ENCODE measurements at places on chromosomes 5 and 9.

GRCh38 chr5:41955432-41956024 is 30.4 kb downstream of the FBXO4 start:
- no peak for DNase-seq

- DNase-seq = no peak
Measured at GRCh38 chr9:124726886-124727285, 44.2 kb downstream of the NR6A1 start.

GRCh38 chr5:9456435-9457042 is 89.3 kb downstream of the SEMA5A start:
- DNase-seq = peak; percentile 89

GRCh38 chr5:78912811-78913210 is 72.3 kb downstream of the ARSB start:
- no peak for DNase-seq

GRCh38 chr5:61319388-61320146 is 12.5 kb upstream of the ZSWIM6 start:
- DNase-seq = no peak

DNA sequence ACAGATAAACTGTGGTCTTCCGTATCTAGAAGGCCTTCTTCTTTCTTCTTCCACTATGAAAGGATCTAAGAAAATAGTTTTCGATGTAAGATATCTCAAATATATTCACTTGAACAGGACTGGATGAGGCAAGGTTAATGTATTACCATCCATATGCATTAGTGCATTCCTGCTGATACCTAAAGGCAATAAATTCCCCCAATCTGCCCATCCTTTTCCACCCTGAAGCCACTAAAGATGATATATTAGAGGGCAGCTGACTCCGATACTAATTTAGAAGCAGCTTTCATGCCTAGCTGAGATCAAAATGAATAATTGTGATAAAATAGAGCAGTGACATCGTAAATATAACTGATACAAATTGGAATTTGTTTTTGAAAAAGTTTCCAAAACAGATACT is 63.3 kb downstream of the DEPDC1B start:
- no peak for DNase-seq

DNA sequence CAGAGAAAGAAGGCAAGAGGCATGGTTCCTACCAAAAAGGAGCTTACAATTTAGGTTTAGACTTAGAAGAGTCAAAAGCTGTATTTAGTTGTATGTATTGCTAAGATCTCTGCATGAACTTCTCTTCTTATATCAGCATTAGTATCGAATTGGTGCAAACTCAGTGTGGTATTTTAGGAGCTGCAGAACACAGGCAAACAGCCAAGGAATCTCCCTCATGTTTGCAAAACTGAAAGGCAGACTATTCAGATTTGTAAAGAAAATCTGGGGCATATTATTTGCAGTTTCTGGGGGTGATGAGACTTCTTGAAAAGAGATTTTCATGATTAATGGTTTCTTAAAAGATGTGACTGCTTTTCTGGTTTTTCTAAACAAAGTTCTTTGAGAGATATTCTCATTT is 252.7 kb downstream of the CEMIP2 start:
- peak; percentile 2 for DNase-seq

DNA sequence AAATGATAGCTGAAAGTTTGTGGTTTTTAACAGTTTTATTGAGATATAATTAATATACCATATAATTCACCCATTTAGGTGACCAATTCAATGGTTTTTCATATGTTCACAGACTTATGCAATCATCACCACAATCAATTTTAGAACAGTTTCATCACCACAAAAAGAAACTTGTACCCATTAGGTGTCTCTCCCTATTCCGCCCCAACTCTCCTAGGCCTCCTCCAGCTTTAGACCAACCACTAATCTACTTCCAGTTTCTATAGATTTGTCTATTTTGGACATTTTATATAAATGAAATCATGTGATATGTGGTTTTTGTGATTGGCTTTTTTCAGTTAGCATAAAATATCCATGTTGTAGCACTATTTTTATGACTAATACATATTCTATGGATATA is 38.6 kb downstream of the YTHDC2 start:
- no peak for DNase-seq

- DNase-seq = peak; percentile 29
Measured at GRCh38 chr5:13957032-13957645, 12.7 kb upstream of the DNAH5 start.

DNA sequence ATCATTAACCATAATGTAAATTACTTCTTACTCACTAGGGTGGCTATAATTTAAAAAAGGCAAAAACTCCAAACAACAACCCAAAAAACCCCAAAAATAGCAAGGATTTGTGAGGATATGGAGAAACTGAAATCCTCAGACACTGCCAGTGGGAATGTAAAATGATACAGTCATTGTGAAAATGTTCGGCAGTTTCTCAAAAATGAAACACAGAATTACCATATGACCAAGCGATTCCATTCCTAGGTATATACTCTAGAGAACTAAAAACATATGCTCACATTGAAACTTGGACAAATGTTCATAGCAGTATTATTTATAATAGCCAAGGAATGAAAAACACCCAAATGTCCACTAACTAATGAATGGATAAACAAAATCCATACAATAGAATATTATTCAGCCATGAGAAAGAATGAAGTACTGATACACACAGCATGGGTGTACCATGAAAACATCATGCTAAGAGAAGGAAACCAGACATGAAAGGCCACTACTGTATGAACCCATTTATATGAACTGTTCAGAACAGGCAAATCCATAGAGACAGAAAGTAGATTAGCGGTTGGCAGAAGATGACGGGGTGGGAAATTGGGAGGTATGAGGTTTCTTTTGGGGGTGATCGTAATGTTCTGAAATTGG is 119.1 kb downstream of the MAPKAP1 start:
- DNase-seq = no peak

- no peak for DNase-seq
Measured at GRCh38 chr9:34693560-34693959, 2.5 kb upstream of the CCL19 start.

GRCh38 chr5:79736528-79737514 is 47.2 kb downstream of the CMYA5 start:
- DNase-seq = no peak

GRCh38 chr9:89080193-89080592 is 88.9 kb downstream of the S1PR3 start:
- no peak for DNase-seq

DNA sequence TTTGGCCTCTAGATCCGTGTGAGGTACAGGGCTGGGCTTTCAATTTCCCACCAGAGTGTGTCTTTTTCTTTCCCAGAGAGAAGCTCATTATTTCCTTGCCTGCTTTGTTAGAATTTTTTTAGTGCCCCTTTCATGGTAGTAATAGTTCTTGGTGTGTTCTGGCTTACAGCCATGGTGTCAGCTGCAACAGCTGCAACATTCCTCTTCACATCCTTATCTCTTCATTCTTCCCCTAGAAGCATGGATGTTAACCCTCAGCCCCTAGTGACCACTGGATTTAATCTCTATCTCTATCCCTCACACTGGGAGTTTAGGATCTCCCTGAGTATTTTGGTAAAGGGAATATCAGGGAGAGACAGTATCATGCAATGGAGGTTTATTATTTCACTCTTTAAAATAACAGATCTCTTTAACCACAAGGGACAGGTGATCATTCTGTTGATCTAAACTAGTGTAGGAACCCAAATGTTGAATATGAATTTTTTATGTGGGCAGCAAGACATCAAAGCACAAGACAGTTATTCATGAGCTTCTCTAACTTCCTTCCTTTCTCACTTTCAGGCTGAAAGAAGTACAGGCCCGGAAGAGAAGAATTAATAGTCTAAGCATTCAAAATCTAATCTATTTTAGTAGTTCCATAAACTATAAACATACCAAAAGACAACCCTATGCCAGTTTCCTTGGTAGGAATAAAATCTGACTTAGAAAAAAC is 160.2 kb downstream of the FAM170A start:
- DNase-seq = no peak

DNA sequence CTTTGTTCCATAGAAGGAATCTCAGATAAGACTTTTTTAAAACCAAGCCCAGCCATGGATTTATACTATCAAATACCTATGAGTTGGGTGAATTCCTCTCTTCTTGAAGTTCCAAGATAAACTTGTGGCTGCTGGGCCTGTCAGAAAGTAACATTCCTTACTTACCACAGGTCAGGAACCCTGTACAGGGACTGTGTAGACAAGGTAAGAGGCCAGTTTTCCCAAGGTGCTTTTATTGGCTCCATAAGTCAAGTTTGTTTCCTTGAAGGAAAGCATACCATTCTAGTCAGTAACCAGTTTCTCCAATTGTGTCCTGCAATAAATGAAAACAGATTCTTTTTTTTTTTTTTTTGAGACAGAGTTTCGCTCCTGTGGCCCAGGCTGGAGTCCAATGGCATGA is 8.8 kb upstream of the CLTB start:
- DNase-seq = no peak

GRCh38 chr9:112914524-112914923 is 23.8 kb upstream of the SLC46A2 start:
- DNase-seq = no peak

DNA sequence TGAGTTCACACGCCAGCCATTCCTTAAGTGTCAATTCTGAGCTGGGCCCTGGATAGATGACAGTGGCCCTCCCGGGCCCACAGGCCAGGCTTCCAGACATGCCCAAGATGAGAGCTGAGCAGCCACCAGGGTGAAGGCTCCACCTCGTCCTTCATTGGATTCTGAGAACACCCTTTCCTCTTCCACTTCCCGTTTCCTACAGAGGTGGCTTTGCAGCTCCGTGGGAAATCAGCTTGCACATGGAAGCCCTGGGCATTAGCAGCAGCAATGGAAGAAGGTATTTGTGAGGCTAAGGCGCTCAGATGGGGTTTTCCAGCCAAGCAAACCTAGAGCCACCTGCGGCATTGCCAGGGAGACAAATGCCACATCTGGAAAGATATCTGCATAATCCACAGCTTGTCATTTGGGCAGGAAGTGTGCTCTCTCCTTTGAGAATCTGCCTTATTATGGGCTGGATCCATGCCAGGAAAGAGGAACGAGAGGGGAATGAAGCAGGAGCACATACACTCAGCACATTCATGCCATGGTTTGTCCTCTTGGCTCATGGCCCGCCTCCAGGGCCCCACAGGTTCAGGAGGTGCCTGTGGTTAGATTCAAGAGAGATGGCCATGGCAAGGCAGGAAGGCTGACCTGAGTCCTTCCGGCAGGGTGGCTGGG is 34.1 kb downstream of the CFAP77 start:
- no peak for DNase-seq

- DNase-seq = no peak
Measured at GRCh38 chr5:43245724-43246385, 53.8 kb downstream of the NIM1K start.

- DNase-seq = peak; percentile 88
Measured at GRCh38 chr9:86732514-86733171, 214.7 kb downstream of the GAS1 start.

DNA sequence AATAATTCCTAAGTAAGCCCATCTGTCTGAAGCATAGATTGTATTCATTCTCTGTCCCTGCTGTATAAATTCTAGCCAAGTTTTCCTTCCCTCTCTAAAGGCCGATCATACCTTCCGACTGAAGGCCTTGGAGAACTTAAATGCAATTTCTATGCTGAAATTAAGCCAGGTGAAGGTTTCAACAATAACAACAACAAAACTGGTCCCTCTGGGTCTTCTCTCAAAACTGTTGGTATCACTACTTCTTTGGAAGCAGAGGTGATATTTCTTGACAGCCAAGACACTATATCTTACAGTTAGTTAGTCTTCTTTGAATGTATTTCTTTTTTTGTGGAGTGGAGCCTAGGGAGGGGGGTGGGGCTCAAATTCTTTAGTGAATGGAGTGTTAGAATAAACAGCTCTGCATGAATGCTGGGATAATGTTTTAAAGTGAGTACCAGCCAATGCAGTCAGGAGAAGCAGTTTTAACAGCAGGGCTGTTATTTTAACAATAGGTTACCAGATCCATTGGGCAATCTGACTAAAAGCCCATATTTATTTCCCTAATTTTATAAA is 508.9 kb downstream of the EBF1 start:
- DNase-seq = no peak

DNA sequence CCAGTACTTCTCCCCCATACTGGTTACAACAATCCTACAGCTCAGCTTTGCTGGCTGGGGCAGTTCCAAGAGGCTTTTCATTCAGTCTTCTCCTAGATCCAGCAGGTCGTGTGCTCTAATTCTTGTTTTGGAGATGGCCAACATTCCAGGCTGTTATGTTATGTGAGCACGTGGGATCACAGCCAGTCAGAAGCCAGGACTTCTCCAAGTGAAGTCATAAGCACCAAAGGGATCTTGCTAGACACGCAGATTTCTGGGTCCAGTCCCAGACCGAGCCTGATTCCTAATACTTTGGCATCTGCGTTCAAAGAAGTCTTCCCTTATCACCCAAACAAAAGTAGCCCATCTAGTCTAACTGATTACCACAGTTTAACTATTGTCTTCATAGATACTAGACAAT is 1.4 kb upstream of the LARP1 start:
- peak; percentile 82 for DNase-seq

DNA sequence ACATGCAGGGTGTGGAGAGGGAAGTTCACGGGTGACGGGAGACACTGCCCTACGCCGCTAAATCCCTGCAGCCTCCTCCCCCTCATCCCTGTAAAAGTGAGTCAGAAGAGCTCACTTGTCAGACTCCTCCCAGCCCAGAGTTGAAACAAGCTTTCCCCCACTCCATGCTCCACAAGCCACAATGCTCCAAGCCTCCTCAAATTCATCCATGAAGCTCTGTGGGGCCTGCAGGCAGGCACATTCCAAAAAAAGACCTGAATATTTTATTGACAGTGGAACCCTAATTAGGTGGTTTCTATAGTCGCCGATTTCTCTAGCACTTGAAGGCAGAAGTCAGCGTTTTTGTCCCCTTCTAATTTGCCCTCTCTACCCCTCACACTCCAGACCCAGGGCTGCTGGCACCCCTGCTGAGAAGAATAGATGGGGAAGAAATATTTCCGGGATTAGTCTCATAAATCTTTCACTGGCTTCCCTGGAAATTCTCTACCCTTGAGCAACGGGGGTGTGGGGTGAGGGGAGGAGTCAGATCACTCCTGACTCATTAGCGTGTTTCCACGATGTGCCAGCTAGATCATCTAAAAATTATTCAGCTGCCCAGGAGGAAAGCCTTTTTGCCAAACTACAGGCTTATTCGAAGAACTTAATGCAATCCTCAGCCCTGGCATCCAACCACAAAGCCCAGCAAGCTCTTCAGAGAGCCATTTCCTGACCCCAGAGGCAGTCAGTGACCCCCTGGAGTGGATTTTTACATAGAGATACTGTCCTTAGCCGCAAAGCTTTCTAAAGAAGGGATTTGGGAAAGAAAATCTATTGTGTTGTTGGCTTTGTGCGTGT is 97.1 kb downstream of the ENC1 start:
- DNase-seq = peak; percentile 84

DNA sequence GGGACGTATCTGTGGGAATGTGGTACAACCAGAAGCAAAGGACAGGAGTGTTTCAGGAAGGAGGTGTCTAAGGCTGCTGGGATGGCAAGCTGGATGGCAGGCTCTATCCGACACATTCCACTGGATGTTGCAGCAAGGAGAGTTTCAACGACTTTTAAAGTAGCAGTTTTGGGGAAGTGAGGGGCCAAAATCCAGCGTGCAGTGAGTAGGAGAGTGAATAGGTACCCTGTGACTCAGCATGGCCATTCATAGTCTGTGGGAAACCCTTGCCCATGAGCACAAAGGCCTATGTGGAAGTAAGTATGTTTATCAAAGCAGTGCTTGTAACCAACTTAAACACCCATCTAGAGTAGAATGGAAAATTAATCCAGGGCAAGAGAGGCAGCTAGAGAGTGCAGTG is 664.7 kb downstream of the ACTL7B start:
- no peak for DNase-seq

- DNase-seq = no peak
Measured at GRCh38 chr5:52727020-52727419, 60.7 kb upstream of the ITGA1 start.

- DNase-seq = no peak
Measured at GRCh38 chr5:64659289-64659688, 31.0 kb upstream of the SHISAL2B start.

All from fibroblast of skin of left quadriceps (primary cell).